Body of pancreas (tissue), 4 donors: ENCODE measurements at places on chromosomes 2 and 18.

DNA sequence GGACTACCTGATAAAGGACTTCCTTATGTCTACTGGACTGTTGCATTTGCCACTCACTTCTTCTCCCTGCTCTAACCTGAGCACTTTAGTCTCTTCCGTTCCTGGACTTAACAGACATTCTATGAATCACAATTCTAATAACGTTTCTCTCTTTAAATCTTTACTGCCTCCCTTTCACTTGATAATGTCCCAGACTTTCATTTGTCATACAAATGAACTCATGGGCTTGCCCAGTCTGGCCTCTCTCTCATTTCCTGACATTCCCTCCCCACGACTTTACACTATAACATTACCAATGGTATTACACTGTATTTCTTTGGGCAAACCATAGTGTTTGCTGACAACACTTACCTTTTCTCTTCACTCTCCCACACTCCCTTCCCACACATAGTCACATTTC lies 540.7 kb upstream of the TMEFF2 start:
- DNase-seq = no peak

DNA sequence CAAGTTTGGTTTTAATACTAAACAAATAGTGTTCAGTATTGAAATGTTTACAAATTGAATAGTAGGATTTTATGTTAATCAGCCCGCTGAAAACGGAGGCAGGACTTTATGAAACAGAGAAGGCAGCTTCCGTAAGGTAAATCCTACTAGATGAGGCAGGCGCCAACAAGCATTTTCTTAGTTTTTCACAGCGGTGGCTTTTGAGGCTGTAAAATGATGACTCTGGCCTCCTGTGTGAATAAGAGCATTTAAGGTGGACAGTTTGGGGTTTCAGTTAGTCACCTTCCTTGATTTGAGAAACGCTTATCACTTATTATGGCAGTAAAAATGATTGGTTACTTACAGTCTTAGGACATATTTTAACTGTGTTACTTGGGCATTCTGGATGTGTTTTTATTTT lies 212.9 kb downstream of the PTGR3 start:
- no peak for DNase-seq

- DNase-seq = peak; percentile 22
Observed at GRCh38 chr18:59051470-59052165, 88.1 kb upstream of the SEC11C start.

DNA sequence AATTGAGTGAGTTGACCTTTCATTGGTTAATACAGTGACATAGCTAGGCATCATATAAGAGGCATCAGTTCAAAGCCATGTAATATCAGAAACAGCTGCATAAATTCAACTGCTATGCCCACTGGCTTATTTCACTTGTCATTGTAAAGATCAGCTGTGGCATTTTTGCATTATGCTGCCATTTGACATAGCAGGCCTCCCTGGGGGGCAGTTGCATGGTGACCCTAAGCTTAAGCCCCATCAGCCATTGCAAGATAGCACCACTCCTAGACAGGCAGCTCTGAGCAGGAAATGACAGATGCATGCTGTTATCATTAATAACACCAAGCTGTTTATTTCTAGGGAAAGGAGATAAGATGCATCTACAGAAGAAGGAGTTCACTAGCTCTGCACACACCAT lies 233.4 kb upstream of the CNTNAP5 start:
- DNase-seq = no peak

GRCh38 chr2:25030702-25031101 lies 11.2 kb upstream of the EFR3B start:
- no peak for DNase-seq

- DNase-seq = no peak
Observed at GRCh38 chr18:364256-364826, 96.5 kb upstream of the THOC1 start.

DNA sequence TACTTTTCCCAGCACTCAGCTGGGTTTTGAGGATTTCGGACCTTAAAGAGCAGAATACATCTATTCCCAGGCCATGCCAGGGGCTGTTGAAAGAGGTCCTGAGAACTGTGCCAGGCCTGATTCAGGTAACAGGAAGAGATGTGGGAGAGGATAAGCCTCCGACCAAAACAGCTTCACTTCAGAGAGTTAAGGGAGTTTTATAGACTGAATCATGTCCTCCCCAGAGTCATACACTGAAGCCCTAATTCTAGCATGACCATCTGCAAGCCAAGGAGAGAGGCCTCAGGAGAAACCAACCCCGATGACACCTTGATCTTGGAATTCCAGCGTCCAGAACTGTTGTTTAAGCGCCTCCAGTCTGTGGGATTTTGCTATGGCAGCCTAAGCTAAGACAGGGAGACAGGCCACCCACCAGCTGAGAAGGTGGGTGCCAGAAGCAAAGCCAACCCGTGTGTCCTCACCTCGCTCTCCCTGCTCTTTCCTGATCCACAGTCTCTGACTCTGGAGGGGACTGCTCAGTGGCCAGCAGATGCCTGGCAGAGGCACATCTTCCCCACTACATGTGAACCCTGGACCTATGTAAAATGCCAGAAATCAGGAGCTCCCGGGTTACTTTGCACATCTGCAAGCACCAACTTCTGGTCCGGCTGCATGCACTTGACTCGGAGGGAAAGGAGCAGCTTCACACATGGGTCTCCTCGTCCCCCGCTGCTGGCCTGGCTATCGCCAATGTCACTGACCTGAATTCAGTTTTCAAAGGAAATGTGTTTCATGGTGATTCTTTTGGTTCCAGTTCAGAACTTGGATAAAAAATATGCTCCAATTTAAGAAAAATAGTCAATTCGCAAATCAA lies 116.8 kb upstream of the EPC2 start:
- DNase-seq = no peak

DNA sequence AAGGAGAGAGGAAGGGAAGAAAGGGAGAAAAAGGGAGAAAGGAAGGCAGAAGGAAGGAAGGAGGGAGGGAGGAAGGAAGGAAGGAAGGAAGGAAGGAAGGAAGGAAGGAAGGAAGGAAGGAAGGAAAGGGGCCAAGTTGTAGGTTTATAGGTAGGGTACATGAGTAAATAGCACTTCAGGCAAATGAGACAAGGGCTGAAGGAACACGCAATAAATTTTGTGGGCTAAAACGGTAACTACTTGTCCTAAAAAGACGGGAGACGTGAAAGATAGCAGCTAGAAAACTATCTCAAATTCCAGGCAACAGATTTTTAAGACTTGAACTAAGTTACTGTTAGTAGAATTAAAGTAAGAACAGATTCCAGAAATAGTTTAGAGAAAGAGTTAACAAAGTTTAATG lies 129.3 kb upstream of the XIRP2 start:
- no peak for DNase-seq

GRCh38 chr2:156343096-156343939 lies 10.8 kb upstream of the NR4A2 start:
- DNase-seq = no peak

DNA sequence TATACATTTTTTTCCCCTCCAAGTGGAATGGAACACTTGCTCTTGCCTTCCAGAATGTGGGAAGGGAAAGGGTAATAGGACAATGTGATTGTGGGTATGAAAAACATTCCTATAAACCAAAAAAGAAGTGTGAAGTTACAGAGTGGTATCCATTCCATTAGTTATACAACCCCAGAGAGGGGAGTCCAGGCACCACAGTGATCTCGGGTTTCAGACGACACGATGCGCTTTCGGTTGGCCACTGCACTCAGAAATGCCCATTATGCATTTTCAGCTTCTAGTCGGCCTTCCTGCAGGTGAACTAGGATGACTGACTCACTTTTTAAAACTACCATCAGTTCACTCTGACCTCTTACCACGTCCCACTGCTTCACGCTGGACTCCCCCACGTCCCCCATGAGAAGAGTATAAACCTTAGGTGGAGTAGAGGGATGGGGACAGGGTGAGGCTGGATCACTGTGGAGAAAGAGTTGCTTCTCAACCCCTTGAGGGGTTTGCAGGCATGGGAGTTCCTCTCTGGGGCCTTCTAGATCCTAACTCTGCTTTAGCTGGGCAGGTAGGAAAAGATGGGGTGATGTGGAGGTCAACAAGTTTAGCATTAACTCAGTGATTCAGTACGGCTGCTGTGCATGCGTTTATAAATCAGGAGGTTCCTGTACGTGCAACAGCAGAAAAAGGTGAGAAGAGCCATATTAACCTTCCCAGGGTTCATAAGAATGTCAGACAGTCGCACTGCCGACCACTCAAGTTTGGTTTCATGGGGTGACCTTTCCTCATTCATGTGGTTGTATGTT lies 50.5 kb downstream of the ZNF532 start:
- DNase-seq = no peak

- peak; percentile 67 for DNase-seq
Observed at GRCh38 chr2:233413559-233414272, 59.4 kb downstream of the DGKD start.

- DNase-seq = no peak
Observed at GRCh38 chr2:26975102-26975501, 4.7 kb downstream of the MAPRE3 start.

GRCh38 chr2:72846171-72847095 lies 20.6 kb upstream of the EXOC6B start:
- DNase-seq = no peak

GRCh38 chr2:224982910-224983711 lies 59.2 kb downstream of the DOCK10 start:
- peak; percentile 14 for DNase-seq

GRCh38 chr2:66439812-66440542 lies 5.1 kb downstream of the MEIS1 start:
- DNase-seq = no peak

GRCh38 chr2:219631904-219632759 lies 4.7 kb downstream of the SLC4A3 start:
- DNase-seq = no peak

DNA sequence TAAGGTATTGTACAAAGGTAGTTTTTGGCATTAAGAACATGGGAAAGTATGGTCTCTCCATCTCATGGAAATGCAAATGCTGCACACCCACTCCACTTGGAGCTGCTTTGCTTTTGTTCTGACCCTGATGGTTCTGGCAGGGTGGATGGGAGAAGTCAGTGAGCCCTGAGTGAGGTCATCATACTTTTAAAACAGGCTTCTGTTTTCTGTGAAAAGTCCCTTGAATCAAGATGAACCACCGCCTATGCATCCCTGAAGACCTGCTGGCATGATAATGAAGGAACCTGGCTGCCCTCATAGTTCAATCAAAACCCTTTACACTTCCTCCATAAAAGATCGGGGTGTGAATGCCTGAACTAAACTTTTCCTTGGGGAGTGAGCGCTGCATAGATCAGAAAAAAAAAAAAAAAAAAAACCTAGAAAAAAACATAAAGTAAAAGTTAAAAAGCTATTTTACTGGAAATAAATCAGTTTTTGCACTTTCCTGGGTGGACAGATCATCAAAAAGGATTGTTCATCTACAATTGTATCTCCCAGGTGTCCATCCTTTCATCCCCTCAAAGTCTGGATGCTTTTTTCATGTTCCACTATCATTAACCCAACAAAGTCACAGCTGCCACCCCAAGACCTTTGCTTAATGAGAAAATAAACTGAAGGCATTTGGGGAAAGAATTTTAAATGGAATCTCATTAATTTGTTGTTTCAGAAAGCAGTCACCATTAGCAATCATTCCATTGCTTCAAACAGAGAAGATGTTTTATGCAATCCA lies 728.1 kb upstream of the DDX18 start:
- DNase-seq = no peak

DNA sequence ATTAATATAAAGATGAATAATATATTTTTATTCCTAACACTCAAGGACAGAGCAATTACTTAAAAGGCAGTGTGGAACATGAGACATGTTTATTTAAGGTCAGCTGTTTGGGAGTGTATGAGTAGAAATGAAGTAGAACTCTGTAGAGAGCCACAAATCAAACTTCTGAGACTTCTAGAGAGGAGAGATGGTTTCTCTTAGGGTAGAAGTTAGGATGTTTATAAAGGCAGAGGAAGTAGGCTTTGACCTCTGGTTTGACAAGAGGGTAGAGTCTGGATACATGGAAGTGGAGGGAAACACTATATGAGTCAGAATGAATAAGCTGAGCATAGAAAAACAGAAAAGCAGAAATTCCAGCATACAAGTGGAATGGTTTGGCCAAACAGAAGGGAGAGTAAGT lies 262.1 kb upstream of the KLHL14 start:
- no peak for DNase-seq

- no peak for DNase-seq
Observed at GRCh38 chr2:25204190-25204838, 35.9 kb upstream of the POMC start.

DNA sequence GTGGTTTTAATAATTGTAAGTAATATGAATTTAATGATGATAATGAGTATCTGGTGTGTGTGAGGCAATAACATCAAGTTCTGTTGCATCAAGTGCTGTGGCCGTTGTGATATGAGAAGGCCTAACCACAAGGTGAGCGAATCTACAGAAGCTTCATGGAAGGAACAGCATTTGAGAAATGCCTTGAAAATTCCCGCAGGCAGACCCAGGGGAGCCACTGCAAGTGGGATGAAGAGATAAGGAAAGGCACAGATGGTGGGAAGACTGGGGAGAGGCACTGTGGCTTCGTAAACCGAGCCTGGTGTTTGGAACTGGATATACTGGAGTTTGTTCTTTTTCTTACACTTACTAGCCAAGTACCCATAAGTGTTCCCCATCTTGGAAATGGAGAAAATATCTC lies 357.5 kb downstream of the PTPRM start:
- no peak for DNase-seq

DNA sequence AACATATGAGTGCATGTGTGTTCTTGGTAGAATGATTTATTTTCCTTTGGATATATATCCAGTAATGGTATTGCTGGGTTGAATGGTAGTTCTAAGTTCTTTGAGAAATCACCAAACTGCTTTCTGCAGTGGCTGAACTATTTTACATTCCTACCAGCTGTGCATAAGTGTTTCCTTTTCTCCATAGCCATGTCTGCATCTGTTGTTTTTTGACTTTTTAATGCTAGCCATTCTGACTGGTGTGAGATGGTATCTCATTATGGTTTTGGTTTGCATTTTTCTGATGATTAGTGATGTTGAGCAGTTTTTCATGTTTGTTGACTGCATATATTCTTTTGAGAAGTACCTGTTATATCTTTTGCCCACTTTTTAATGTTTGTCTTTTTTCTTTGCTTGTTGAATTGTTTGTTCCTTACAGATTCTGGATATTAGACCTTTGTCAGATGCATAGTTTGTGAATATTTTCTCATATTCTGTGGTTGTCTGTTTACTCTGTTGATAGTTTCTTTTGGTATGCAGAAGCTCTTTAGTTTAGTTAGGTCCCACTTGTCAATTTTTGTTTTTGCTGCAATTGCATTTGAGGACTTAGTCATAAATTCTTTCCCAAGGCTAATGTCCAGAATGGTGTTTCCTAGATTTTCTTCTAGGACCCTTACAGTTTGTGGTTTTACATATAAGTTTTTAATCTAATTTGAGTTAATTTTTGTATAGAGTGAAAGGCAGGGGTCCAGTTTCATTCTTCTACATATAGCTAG lies 17.6 kb upstream of the KCNE4 start:
- DNase-seq = no peak

DNA sequence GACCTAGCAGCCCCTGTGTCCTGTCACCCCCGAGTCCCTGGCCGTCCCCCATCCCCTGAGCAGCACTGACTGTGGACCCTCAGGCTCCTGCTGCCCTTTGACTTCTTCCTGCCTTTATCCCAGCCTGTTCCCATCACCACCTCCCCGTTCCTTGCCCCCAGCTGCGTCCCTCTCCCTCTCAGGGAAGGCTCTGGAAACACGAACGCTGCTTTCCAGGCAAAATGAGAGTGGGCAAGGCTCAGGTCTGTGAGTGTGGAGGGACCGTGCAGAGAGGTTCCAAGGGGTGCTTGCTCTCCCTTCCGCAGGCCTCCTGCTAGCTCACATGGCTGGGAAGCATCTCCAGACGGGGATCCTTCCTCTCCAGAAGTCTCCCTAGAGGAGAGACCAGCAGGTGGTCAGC lies 501.8 kb upstream of the SALL3 start:
- DNase-seq = no peak

GRCh38 chr2:109662889-109663288 lies 48.7 kb downstream of the SOWAHC start:
- DNase-seq = no peak

- no peak for DNase-seq
Observed at GRCh38 chr2:8579485-8580085, 102.3 kb upstream of the ID2 start.
